ENCODE measurements at places on chromosomes 2 and 18. TPM values are rescaled to one million over a fixed set of nuclear protein-coding genes. Genes with fewer than 3 reads are reported as not detected.

GRCh38 chr2:45276914-45277313 is 267.7 kb upstream of the SIX2 start:
- no peaks in the 10 kb centered on the region for H3K36me3 ChIP-seq
- peaks cover 7% of the 10 kb centered on the region for H3K4me1 ChIP-seq
- H3K4me3 ChIP-seq = no peak overlapping the region
- no peaks in the 10 kb centered on the region for H3K27me3 ChIP-seq
- DNase-seq = no peak

DNA sequence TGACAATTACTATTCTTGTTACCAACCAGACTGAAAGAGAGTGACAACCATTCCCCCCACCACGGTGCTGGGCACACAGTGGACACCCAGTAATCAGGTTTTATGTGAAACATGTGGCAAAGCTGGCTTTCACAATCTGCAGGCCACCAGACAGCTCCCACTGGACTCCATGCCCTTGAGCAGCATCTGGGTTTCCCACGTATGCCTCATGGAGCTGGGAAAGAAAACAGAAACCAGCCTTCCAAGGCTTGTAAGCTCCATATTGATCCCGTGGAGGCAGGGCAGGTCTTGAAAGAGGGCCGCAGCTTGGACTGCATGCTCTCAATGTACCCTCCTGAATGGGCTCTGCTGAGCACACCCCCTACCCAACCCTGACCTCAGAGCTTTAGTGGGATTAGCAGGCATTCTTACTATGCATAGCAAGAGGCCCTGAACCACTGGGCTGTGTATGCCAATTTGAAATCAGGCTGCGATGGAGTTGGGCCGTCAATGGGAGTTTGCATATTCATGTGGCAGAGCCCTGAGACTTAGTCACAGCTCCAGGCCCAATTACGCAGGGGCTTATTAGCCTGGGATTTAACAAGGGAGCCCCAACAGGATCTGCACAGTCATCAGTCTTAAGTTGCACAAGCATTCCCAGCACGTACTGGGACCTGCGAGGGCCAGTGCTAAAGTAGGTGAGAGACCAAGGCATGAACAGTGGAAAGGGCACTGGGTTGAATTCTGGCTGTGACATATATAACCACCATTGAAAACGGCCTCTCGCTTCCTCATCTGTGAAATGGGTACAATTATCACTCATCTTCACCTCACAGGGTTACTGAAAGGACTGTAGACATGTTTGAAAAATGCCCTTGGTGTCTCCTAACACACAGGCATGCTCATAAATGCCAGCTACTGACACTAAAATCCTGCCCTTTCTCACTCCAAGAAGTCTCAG is 10.5 kb downstream of the C1QL2 start:
- DNase-seq = no peak
- no peaks in the 10 kb centered on the region for H3K4me1 ChIP-seq
- H3K36me3 ChIP-seq = no peaks in the 10 kb centered on the region
- no peaks in the 10 kb centered on the region for H3K27me3 ChIP-seq
- no peak overlapping the region for H3K27ac ChIP-seq

DNA sequence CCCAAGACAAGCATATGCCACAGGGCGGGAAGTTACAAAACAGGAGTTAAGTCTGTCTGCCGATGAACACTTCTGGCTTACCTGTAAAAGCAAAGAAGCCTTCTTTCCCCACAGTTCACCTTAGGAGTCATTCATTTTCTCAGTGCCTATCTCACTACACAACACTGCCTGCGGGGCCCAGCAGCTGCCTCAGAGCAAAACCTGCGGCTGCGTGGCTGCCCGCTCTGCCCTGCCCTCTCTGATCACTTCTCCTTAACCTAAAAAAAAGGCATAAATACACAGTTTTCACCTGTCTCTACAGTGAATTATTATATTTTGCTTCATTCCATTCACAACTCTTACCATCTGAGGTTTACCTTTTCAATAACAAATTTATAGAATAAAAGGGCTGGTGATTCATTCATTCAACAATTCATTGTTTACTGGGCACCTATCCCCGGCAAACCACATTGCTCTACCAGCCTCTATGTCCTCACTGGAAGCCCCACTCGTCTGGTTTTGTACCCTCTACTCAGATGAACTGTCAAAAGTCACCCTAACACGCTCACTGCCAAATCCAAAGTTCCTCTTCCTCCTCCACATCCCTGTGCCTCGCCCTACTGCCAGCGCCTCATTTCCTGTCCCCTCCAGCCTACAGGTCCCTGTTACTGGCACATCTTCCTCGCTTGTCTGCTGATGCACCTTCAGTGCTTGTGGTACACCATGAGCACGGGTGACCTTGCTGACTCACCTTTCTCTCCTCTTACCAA is 31.4 kb downstream of the AFG3L2 start:
- no peak for DNase-seq
- H3K27me3 ChIP-seq = no peaks in the 10 kb centered on the region
- no peaks in the 10 kb centered on the region for H3K4me1 ChIP-seq
- peaks cover 40% of the 10 kb centered on the region for H3K36me3 ChIP-seq
- H3K27ac ChIP-seq = no peak overlapping the region

- H3K27me3 ChIP-seq = no peaks in the 10 kb centered on the region
- H3K4me1 ChIP-seq = no peaks in the 10 kb centered on the region
- no peak overlapping the region for H3K4me3 ChIP-seq
- DNase-seq = no peak
- H3K36me3 ChIP-seq = no peaks in the 10 kb centered on the region
These were observed 87.3 kb downstream of the DOCK10 start for GRCh38 chr2:224954980-224955379.

DNA sequence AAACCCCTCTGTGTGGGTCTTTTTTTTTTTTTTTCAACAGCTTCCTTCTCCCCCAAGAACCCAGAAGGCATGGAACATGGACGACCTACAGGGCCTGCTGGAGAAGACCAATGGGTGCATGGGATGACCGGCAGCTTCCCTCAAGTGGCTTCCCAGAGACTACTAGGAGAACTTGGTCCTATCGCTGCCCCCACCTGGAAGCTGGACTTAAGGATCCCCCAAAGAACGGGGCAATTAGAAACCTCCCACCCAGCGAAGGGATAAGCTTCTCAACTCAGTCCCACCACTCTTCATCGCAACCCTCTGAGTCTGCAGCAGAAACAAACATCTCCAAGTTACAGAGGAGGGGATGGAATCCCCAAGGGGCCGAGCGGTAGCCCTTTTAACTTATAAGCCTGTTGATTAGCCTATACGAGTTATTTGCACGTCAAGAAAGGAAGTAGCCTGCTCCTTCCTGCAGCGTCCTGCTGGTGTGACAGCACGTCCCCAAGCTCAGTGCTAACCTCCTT is 1.4 kb downstream of the ACTR1B start:
- no peaks in the 10 kb centered on the region for H3K4me1 ChIP-seq
- peaks cover 8% of the 10 kb centered on the region for H3K36me3 ChIP-seq
- DNase-seq = no peak
- H3K27me3 ChIP-seq = no peaks in the 10 kb centered on the region

- H3K36me3 ChIP-seq = no peaks in the 10 kb centered on the region
- H3K4me1 ChIP-seq = peaks cover 14% of the 10 kb centered on the region
- no peak overlapping the region for H3K27ac ChIP-seq
- DNase-seq = no peak
These were observed 260.3 kb downstream of the TPGS2 start for GRCh38 chr18:36568487-36568886.

DNA sequence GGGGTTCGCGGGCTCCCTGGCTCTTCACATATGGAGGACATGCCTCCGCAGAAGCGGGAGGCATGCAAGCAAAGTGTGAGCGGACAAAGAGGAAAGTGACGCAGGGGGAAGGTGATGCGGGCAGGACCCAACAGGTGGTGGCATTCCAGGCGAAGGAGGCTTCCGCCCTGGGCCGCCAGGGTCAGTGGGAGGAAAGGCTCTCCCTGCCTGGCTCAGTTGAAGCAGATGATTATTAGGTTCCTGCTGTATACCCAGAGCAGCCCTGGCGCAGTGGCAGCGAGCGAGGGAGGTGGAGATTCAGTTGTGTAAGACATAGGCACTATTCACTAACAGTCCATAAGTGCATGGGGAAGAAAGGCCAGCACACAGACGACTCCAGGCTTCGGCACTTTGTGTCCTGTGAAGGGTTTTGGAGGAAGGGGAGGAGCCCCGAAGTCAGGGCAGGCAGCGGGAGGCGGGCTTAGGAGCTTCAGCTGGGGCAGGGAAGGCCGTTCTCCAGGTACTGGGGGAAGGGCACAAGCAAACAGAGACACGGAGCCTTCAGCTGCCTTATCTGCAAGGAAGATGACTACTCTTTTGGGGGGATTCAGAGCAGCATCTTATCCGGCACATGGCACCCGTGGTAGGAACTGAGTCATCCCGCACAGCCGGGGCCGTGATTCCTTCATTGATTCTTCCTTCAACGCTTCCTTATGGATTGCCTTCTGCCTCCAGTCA is 89.8 kb downstream of the TGOLN2 start:
- peak; percentile 44 for DNase-seq
- peak overlapping the region; percentile 21 for H3K4me3 ChIP-seq
- peak overlapping the region; percentile 86 for H3K27ac ChIP-seq
- H3K27me3 ChIP-seq = no peaks in the 10 kb centered on the region
- H3K4me1 ChIP-seq = peaks cover 30% of the 10 kb centered on the region
- H3K36me3 ChIP-seq = no peaks in the 10 kb centered on the region

DNA sequence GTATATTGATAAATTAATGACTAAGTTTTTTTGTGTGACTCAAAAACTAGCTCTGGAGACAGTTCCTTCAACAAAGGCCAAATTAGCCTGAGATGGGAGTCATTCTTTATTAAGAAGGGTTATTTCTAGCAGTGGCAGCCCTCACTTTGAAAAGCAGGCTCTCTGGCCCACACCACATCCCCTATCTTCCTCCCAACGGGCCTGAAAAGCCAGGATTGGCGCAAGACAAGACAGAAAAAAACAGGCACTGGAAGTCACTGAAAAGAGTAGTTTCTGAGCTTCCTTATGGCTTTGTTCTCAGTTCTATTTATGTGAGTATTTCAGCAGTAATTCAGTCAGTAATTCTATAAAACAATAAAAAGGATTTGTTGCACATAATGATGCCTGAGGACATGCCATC is 149.0 kb downstream of the LAMA3 start:
- no peaks in the 10 kb centered on the region for H3K36me3 ChIP-seq
- H3K27ac ChIP-seq = no peak overlapping the region
- no peak for DNase-seq
- no peak overlapping the region for H3K4me3 ChIP-seq

GRCh38 chr2:20419007-20419576 is 27.8 kb upstream of the RHOB start:
- H3K27ac ChIP-seq = no peak overlapping the region
- no peak overlapping the region for H3K4me3 ChIP-seq

DNA sequence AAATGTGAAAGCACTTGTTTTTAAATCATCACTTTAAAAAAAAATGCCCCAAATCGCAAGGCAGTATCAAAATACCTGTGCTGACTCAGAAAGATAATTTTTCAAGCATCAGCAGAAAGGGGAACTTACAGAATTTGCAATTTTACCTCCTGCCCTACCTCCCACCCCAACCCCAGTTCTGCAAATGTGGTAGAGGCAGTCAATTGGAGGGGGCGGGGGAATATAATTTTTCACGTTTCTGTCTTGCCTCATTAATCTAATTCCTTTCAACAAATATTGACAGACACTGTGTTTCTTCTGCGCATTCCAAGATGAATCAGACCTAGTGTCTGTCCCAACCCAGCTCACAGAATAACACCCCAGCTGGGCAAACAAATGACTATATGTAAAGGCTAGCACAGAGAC is 76.8 kb downstream of the ALPK2 start:
- no peaks in the 10 kb centered on the region for H3K36me3 ChIP-seq
- H3K27me3 ChIP-seq = no peaks in the 10 kb centered on the region
- no peak overlapping the region for H3K4me3 ChIP-seq
- no peaks in the 10 kb centered on the region for H3K4me1 ChIP-seq
- no peak overlapping the region for H3K27ac ChIP-seq

GRCh38 chr2:133993160-133993559 is 260.7 kb upstream of the MGAT5 start:
- no peaks in the 10 kb centered on the region for H3K36me3 ChIP-seq
- no peak overlapping the region for H3K4me3 ChIP-seq
- no peaks in the 10 kb centered on the region for H3K27me3 ChIP-seq
- no peak for DNase-seq

GRCh38 chr18:13461469-13461868 is 242.9 kb downstream of the LDLRAD4 start:
- no peak overlapping the region for H3K27ac ChIP-seq
- H3K4me3 ChIP-seq = no peak overlapping the region
- DNase-seq = no peak
- H3K4me1 ChIP-seq = no peaks in the 10 kb centered on the region

DNA sequence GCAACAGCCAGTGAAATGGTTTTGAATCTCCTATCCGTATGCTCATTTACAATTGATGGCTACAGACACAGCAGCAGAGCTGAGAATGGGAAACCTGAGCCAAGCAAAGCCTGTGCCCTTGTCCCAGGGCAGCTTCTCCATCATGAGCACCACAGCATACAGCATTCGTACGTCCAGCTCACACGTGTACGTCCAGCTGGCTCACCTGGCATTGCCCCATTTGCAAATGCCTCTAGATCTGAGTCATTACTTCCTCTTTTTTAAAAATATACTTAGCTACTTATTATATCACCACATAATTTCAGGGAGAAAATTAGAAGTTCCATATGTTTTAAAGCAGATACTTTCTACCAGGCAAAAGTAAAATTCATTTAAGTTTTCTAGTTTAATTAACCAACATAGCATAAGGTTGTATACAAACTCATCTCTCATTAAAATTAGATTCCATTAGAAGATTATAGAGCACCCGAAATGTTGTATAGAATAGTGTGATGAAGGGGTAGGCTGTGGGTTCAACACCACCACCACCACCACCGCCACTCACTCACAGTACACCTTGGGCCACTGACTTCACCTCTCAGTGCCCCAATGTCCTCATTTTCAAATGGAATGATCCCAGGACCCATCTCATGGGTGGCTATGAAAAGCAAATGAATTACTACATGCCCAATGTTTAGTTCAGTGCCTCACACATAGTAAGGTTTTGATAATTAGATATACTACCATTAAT is 31.4 kb upstream of the TMEM177 start:
- H3K4me1 ChIP-seq = no peaks in the 10 kb centered on the region
- no peak overlapping the region for H3K4me3 ChIP-seq
- H3K27me3 ChIP-seq = no peaks in the 10 kb centered on the region
- H3K27ac ChIP-seq = no peak overlapping the region
- no peaks in the 10 kb centered on the region for H3K36me3 ChIP-seq

GRCh38 chr18:79566771-79567431 is 112.7 kb upstream of the CTDP1 start:
- no peak overlapping the region for H3K4me3 ChIP-seq
- no peaks in the 10 kb centered on the region for H3K36me3 ChIP-seq
- H3K27ac ChIP-seq = no peak overlapping the region

ANKRD53 gene
- 0.70 TPM for polyA plus RNA-seq

SERPINB3 gene
- polyA plus RNA-seq = 0.18 TPM

ACOXL gene
- 13.6 TPM for polyA plus RNA-seq

IL18RAP gene
- not detected for polyA plus RNA-seq

REG1B gene
- polyA plus RNA-seq = not detected

TACR1 gene
- polyA plus RNA-seq = 0.09 TPM

CPO gene
- 0.50 TPM for polyA plus RNA-seq

All from H1 (cell line).